ENCODE measurements at places on chromosomes 1 and 21. TPM values are rescaled to one million over a fixed set of nuclear protein-coding genes. Genes with fewer than 3 reads are reported as not detected.

Gene ANGPTL3
- not detected for total RNA-seq

Gene KCND3
- 0.22 TPM for total RNA-seq

Gene OR2T35
- not detected for total RNA-seq

Gene SMPDL3B
- not detected for total RNA-seq

Gene PDPN
- 20.3 TPM for total RNA-seq

Gene LORICRIN
- not detected for total RNA-seq

Gene TNFRSF4
- total RNA-seq, result not detected

Gene CD34
- not detected for total RNA-seq

Gene UBL4B
- total RNA-seq, result not detected

Gene SH2D5
- 6.7 TPM for total RNA-seq

Gene CELA2B
- not detected for total RNA-seq

Gene KANK4
- total RNA-seq, result not detected

Gene LHX8
- not detected for total RNA-seq

Gene NGF
- total RNA-seq, result 1.3 TPM

Gene PIK3R3
- total RNA-seq, result 3.3 TPM

Gene GNG4
- total RNA-seq, result 0.44 TPM

Gene AMIGO1
- total RNA-seq, result 0.43 TPM

Gene NBPF4
- total RNA-seq, result 0.66 TPM

Gene SLC9C2
- not detected for total RNA-seq

Gene GBP5
- under 0.01 TPM for total RNA-seq

Gene IL12RB2
- total RNA-seq, result not detected

Gene KRTAP19-3
- total RNA-seq, result not detected

Gene OLFML3
- total RNA-seq, result 238 TPM

Gene ITGB3BP
- 11.4 TPM for total RNA-seq

Gene OPTC
- total RNA-seq, result not detected

Gene SMG5
- 80.2 TPM for total RNA-seq

Gene TMEM269
- not detected for total RNA-seq

Gene AMPD1
- not detected for total RNA-seq

Gene GDAP2
- 31.6 TPM for total RNA-seq

Gene RNF187
- total RNA-seq, result 44.1 TPM

Gene SPATA46
- total RNA-seq, result not detected

Gene PTP4A2
- total RNA-seq, result 642 TPM

Gene ASCL5
- not detected for total RNA-seq

Gene EXTL1
- total RNA-seq, result 0.43 TPM

Gene CAMTA1
- 49.7 TPM for total RNA-seq

Gene LEMD1
- total RNA-seq, result not detected
